ENCODE measurements at places on chromosomes 5 and 9. TPM values are rescaled to one million over a fixed set of nuclear protein-coding genes. Genes with fewer than 3 reads are reported as not detected.

The BARHL1 gene
- not detected for total RNA-seq

The FOXD4 gene
- total RNA-seq = not detected

DNA sequence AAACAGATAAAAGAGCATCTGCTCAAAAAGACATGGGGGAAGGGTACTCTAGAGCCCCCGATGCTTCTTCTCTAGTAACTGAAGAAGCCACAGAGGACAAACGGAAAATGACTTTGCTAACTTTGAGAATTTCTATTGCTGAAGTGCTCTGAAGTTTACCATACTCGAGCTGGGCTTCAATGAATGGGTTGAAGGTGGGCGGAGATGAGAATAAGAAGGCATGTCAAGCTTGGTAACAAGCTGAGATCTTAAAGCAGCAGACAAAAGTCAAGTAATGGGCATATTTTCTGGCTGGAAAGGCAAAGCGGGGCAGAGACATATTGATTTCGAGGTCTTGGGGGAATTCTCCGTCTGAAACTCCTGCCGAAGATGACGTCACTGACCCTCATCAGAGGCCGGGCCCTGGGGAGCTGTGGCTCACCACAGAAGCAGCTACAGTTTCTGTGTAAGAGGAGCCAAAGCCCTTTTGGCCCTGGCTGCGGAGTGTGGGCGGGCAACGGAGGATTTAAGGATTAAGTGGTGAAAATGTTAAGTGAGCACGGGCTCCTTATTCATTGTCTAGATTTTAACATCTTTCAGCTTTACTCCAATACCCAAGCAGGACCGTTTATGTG is 115.8 kb upstream of the SLIT3 start:
- no peaks in the 10 kb centered on the region for H3K27me3 ChIP-seq
- H3K27ac ChIP-seq = no peak overlapping the region
- no peaks in the 10 kb centered on the region for H3K36me3 ChIP-seq
- H3K4me3 ChIP-seq = no peak overlapping the region

DNA sequence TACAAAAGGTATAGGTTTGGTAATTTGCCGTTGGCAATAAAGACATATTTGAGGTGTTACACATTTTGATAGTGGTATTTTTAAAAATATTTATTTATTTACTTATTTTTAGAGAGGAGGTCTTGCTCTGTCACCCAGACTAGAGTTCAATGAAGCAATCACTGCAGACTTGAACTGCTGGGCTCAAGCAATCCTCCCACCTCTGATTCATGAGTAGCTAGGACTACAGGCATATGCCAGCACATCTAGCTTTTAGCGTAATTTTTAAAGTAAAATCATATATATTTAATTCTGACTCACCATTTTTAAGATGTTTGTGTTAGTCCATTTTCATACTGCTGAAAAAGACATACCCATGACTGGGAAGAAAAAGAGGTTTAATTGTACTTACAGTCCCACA is 1974.3 kb downstream of the EFNA5 start:
- H3K4me1 ChIP-seq = no peaks in the 10 kb centered on the region
- H3K36me3 ChIP-seq = no peaks in the 10 kb centered on the region
- H3K27me3 ChIP-seq = no peaks in the 10 kb centered on the region
- no peak overlapping the region for H3K27ac ChIP-seq
- no peak for DNase-seq
- H3K4me3 ChIP-seq = no peak overlapping the region

The HAPLN1 gene
- total RNA-seq = not detected

- no peak for DNase-seq
- no peaks in the 10 kb centered on the region for H3K36me3 ChIP-seq
- no peak overlapping the region for H3K27ac ChIP-seq
- no peak overlapping the region for H3K4me3 ChIP-seq
Observed at GRCh38 chr9:127113191-127113972, 9.1 kb downstream of the ANGPTL2 start.

DNA sequence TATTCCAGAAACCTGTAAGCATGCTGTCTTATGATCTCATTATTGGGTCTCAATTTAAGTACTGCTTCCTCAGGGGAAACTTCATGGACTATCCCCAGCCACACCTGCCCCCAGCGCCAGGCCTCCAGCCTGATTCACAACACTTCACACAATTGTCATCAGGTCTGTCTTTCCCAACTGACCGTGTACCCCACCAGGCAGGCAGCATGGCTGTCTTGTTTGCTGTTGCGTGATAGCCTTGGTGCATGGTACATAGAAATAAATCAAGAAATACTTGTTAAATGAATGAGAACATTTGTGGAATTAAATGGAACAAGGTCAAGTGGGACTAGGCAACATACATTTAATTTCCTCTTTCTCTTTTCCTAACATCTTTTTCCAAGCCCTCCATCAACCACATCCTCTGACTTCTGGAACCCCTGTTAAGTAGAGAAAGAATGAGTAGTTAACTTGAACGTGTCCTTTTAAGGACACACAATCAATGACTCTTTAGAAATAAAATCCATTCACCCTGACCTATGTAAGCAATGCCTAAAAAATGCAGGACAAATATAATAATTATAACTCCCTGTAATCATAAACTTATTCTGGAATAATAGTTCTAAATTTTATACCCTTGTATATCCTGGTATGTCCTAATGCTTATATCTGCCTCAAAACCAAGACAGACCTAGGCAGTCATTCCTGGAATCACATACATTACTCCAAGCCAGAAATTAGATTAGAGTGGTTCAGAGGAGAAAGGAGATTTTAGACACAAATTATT is 17.2 kb upstream of the THG1L start:
- no peaks in the 10 kb centered on the region for H3K36me3 ChIP-seq
- H3K4me3 ChIP-seq = no peak overlapping the region
- H3K27ac ChIP-seq = no peak overlapping the region
- no peak for DNase-seq
- peaks cover 4% of the 10 kb centered on the region for H3K4me1 ChIP-seq

- H3K4me3 ChIP-seq = no peak overlapping the region
- H3K27me3 ChIP-seq = no peaks in the 10 kb centered on the region
- H3K27ac ChIP-seq = no peak overlapping the region
- H3K4me1 ChIP-seq = peaks cover 15% of the 10 kb centered on the region
- no peak for DNase-seq
Observed at GRCh38 chr5:55305345-55305744, 2.1 kb downstream of the DHX29 start.

DNA sequence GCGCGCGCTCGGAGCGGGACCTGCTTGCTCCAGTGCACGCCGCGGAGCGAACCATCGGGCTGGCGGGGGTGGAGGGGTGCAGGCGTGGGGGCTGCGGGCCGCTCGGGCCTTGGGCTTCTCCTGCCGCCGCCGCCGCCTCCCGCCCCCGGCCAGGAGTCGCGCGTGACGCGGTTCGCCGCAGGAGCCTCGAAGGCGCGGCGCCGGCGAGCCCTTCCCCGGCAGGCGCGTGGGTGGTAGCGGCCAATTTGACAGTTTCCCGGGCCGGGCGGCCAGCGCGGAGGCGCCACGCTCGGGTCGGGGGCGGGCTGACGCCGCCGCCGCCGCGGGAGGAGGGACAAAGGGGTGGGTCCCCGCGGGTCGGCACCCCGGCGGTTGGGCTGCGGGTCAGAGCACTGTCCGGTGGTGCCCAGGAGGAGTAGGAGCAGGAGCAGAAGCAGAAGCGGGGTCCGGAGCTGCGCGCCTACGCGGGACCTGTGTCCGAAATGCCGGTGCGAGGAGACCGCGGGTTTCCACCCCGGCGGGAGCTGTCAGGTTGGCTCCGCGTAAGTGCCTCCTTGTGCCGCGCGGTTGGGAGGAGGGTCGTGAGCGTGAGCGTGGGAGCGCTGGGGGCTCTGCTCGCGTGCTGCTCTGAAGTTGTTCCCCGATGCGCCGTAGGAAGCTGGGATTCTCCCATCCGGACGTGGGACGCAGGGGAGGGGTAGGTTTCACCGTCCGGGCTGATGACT is at the start of gene TJP2:
Gene TJP2, plus strand, starts transcription at position 387 of the 725 bp plus-strand sequence. Its CDS starts 96 bp downstream, at position 483.
- H3K27ac ChIP-seq = no peak within 1 kb of the TSS
- peaks cover 42% of the 10 kb centered on the region for H3K27me3 ChIP-seq
- H3K4me1 ChIP-seq = peaks cover 33% of the 10 kb centered on the region
- H3K36me3 ChIP-seq = no peaks in the 10 kb centered on the region

The LHX2 gene
- not detected for total RNA-seq

GRCh38 chr5:157475432-157475831 is 15.4 kb downstream of the NIPAL4 start:
- no peak overlapping the region for H3K27ac ChIP-seq
- no peak overlapping the region for H3K4me3 ChIP-seq
- no peaks in the 10 kb centered on the region for H3K36me3 ChIP-seq
- DNase-seq = no peak
- H3K27me3 ChIP-seq = no peaks in the 10 kb centered on the region

DNA sequence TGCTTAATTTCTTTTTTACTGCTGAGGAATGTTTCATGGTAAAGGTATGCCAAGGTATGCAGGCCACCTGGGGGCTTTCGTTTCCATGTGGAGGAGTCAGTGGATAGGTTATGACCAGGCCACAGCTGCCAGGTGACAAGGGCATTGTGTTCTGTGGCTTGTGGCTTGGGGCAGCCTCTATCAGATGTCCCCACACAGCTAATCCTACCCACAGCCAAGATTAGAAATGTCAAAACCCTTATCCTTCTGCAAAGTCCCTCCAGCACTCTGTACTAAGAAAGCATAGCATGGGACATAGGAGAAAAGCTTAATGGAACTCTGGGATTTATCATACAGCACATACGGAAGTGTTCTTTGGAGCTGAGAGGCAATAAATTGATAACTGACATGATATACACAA is 171.2 kb upstream of the S1PR3 start:
- peaks cover 26% of the 10 kb centered on the region for H3K27me3 ChIP-seq
- H3K4me1 ChIP-seq = no peaks in the 10 kb centered on the region
- H3K4me3 ChIP-seq = no peak overlapping the region
- no peak for DNase-seq

GRCh38 chr5:132458651-132459030 is 31.9 kb downstream of the IRF1 start:
- no peaks in the 10 kb centered on the region for H3K27me3 ChIP-seq
- peaks cover 36% of the 10 kb centered on the region for H3K36me3 ChIP-seq
- no peak overlapping the region for H3K4me3 ChIP-seq
- peak overlapping the region; percentile 94 for H3K27ac ChIP-seq
- peaks cover 86% of the 10 kb centered on the region for H3K4me1 ChIP-seq
- no peak for DNase-seq

The SLC4A9 gene
- total RNA-seq = 0.36 TPM

All from activated CD8-positive, alpha-beta T cell treated with anti-CD3 and anti-CD28 coated beads for 36 hours (primary cell).